ENCODE measurements at places on chromosomes 7 and 10.

GRCh38 chr10:114678336-114678735 is 20.3 kb upstream of the ABLIM1 start:
- no peak for DNase-seq

GRCh38 chr10:6151087-6151977 is 51.4 kb upstream of the PFKFB3 start:
- DNase-seq = peak; percentile 34

GRCh38 chr10:102646610-102647442 is 2.5 kb downstream of the TRIM8 start:
- no peak for DNase-seq

GRCh38 chr10:102113956-102114857 is 6.0 kb downstream of the LDB1 start:
- no peak for DNase-seq

GRCh38 chr10:47190301-47190700 is 109.7 kb upstream of the GDF10 start:
- no peak for DNase-seq

DNA sequence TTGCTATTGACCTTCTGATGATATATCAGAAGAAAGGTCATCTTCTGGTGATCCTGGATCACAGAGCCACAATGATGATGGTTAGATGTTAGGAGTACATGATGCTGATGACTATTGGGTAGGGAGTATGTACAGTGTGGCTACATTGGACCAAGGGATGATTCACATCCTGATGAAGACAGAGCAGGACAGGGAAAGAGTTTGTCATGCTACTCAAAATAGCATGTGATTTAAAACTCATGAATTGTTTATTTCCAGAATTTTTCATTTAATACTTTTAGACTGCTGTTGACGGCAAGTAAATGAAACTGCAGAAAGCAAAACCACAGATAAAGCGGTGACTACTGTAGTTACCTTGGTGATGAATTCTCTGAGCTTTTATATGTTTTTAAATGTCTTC is 397.3 kb downstream of the PPP1R3A start:
- no peak for DNase-seq

DNA sequence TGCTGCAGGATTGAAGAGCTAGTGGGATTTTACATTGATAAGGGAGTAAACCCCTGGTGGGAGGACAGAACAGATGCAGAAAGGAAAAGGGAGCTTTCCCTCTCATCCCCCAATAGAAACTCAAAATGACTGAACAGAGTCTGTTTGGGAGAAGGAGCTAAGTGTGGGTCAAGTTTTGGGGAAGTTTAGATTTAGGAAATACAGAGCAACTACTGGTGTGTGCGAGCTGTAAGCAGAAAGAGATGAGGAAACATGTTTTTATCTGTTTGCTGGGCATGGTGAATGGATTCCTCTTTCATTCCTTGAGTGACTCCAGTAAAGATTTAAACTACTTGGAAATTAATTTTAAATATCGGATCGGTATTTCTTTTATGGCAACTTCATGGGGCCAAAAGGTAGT is 132.7 kb downstream of the AOAH start:
- no peak for DNase-seq

GRCh38 chr10:128373071-128373749 is 247.0 kb upstream of the MKI67 start:
- DNase-seq = no peak

DNA sequence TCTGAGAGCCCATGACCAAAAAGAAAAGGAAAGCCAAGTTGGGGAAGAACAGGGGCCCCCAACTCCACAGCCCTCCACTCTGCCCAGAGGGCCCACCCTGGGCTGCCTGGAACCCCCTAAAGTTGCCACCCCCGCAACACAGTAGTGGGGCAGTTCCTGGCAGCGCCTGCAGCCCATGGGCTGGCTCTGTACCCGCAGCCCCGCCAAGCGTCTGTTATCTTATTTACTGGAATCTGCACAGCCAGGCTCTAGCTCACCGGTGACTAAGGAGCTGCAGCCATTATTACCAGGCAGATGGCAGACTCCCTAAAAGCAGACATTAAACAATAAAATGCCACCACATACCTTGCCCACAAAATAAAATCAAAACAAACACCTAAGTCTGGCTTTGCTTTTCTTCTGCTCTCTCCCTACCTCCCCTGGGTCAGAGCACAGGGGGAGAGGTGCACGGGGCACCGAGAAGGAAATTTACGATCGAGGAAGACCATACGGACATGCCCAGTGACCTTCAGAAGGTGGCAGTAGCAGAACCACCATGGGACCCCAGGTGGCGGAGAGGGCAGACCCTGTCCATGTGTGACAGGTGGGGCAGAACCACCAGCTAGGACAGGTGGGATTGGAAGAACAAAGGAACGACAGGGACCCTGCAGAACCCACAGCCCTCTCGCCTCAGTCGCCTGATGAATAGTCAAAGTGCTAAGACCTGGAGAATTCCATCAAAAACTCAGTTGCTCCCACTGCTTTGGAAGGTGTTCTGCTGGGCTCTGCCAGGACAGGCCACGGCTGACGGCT is 66.3 kb downstream of the PRKAG2 start:
- DNase-seq = no peak

DNA sequence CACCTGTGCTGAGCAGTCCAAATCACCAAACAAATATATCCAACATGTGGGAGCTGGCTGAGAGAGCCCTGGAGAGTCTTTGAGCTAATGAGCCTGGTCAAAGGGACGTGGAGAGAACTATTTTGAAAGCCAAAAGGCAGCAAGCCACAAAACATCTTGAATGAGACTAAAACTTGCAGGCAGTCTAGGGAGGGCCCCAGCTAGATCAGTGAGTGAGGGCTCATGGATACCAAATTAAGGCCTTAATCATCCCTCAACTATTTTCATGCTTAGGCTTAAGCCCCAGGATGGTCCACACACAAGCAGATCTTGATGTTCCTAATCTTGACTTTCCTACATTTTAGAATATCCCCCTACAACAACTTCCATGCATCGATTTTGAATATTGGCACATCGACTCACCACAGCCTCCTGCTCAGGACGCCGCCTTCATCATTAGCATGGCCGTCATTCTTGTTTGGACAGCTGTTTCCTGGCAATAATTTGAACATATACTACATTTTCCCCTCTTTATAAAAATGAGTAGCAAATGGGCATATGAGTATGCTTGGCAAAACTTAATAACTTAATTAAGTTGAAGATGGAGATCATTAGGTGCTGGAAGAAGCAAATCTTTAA is 86.9 kb upstream of the ADAM12 start:
- DNase-seq = no peak

GRCh38 chr10:11042357-11042756 is 24.7 kb downstream of the CELF2 start:
- DNase-seq = no peak

DNA sequence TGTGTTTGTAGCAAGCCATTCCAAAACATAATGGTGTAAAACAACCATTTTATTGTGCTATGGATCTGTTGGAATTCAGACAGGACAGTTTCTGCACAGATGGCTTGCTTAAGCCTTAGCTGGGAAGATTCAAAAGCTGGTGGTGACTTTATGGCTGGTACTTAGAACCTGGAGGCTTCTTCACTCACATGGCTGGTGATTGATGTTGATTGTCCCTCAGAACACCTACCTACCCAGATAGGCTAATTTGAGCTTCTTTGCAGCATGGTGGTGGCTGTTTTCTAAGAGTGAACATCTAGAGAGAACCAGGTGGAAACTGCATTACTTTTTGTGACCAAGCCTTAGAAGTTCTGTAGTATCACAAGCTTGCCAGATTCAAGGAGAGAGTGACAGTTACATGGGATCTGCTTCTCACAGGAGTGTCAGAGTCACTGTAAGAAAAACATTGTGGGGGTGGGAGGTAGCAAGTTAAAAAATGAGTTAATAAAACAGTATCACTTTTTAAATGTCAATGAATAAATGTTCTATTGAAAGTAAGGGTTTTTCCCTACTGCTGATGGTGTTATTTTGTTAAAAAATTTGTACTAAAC is 7.1 kb downstream of the R3HCC1L start:
- DNase-seq = no peak

DNA sequence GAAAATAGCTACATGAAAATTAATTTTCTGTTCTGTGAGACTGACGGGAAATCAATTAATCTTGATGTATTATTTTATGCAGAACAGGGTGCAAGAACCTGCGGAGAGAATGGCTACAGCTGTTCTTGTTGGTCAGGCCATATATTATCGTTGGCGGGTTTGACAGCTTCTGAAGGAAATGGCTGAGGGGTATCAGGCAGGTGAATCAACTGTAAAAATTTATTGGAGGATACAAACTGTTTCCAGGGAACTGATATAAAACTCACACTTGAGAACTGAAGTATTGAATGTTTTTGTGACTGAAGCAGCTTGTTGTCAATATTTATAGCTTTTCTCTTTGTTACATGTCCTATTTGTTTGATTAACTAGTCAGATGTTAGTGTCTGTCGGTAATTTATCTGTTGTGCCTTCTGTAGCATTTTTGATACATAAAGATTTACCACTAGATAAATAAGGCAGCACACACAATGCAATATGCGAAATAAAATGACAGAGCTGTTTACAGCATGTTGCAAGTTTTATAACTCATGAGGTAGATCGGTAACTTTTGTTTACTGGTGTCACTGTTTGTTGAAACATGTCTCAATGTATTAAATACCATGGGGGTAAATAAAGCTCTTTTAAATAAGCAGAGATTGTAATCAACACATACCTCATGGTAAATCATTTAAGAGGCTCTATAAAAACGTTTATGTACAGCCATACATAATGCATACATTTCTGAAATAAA is 308.2 kb downstream of the LRMDA start:
- no peak for DNase-seq

- no peak for DNase-seq
These were observed 138.0 kb downstream of the ADCY1 start for GRCh38 chr7:45712057-45712689.

- no peak for DNase-seq
These were observed 767.2 kb downstream of the NXPH1 start for GRCh38 chr7:9200626-9201025.

DNA sequence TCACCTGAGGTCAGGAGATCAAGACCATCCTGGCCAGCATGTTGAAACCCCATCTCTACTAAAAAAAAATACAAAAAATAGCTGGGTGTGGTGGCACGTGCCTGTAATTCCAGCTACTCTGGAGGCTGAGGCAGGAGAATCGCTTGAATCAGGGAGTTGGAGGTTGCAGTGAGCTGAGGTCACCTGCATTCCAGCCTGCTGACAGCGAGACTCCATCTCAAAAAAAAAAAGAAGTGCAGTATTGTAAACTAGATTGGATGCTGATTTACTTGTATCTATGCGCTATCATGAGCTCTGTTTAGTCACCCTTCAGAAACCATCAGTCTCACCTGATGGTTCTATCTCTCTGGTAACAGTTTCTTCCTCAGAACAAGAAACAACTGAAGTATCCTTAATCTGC is 13.8 kb downstream of the ZSCAN21 start:
- no peak for DNase-seq

DNA sequence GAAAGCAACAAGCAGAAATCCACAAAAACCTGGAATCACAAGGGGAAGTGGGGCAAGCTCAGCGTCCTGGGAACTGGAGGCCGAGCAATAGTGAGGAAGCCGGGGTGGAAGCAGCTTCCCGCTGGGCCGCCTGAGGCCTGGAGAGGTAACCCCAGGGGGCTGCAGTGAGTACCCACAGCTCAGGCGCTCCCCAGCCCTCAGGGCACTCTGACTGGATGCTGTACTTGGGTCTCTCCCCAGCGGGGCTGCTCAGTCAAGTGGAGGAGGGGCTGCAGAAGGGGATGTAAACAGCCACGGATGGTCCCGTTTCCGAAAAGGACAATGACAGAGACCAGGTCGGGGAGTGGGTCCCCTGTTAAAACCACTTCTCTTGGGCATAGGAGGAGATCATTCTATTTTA is 50.3 kb downstream of the SLIT1 start:
- DNase-seq = no peak

GRCh38 chr10:44369296-44369695 is 15.6 kb downstream of the CXCL12 start:
- DNase-seq = no peak

- DNase-seq = no peak
These were observed 68.8 kb downstream of the NRP1 start for GRCh38 chr10:33265621-33266020.

- no peak for DNase-seq
These were observed 319.6 kb downstream of the GRID1 start for GRCh38 chr10:86046845-86047460.

- DNase-seq = no peak
These were observed 52.6 kb upstream of the HECTD2 start for GRCh38 chr10:91357497-91357896.

- no peak for DNase-seq
These were observed 41.3 kb downstream of the CCDC6 start for GRCh38 chr10:59865101-59865500.
